Esophagus squamous epithelium (tissue), 5 donors: ENCODE measurements at places on chromosomes 12 and 14.

DNA sequence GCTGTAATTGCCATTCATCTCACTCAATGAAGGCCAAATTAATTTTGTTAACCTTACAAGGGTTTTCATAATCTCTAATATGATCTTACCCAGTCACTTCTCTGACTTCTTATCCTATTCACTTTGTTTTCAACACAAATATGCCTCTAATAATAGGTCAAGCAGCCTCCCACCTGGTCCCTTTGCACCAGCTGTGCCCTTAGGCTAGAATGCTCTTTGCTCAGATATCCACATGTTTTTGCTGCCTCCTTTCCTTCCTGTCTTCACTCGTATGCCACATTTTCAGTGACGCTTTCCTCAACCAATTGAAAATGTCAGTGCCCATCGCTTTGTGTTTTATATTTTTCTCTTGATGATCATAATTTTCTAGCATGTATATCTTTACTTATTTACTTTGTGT is 106.4 kb upstream of the SYT10 start:
- no peaks in the 10 kb centered on the region for H3K36me3 ChIP-seq
- no peaks in the 10 kb centered on the region for H3K4me1 ChIP-seq
- no peak overlapping the region for H3K4me3 ChIP-seq
- H3K27me3 ChIP-seq: no peaks in the 10 kb centered on the region
- DNase-seq: no peak
- H3K27ac ChIP-seq: no peak overlapping the region

- no peak for DNase-seq
- H3K4me1 ChIP-seq: peaks cover 6% of the 10 kb centered on the region
- no peaks in the 10 kb centered on the region for H3K27me3 ChIP-seq
- H3K36me3 ChIP-seq: no peaks in the 10 kb centered on the region
- no peak overlapping the region for H3K4me3 ChIP-seq
These were observed 257.5 kb downstream of the MSRB3 start for GRCh38 chr12:65535946-65536345.

DNA sequence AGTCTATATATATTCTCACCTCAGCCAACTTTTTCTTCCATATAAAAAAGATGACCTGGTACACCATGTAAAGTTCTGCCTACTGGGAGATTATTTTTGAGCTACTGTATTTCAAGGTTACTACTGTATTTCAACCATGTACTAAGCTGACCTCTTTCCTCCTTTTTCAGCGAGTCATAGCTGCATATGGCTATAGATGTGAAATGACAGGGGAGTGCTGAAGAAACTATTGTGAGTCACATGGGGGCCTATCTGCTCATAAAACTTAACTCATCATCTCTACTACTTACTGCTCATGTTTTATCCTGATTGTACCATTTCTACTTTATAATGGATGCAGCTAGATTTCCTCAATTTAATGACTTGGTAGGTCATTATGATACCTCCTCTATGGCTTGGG is 571.4 kb upstream of the ATP2B1 start:
- H3K36me3 ChIP-seq: no peaks in the 10 kb centered on the region
- H3K4me3 ChIP-seq: no peak overlapping the region

DNA sequence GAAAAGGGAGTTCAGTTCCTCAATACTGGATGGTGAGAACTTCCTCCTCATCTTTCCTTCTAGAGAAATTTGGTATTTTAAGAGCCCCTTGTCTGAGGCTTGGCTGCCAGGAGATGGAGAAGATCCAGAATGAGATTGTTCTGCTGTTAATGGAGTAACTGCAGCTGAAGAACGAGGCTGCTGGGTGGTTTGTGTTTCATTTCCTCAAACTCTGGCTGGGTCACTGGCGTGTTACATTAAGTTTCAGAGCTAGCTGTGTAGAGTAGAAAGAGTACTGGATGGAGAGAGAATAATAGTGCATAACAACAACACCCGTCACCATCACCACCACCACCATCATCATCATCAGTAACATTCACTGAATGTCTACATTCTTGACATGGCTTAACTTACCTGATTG is 325.0 kb upstream of the TBX3 start:
- H3K27me3 ChIP-seq: no peaks in the 10 kb centered on the region
- no peak overlapping the region for H3K27ac ChIP-seq
- H3K36me3 ChIP-seq: no peaks in the 10 kb centered on the region
- H3K4me1 ChIP-seq: no peaks in the 10 kb centered on the region
- no peak for DNase-seq

DNA sequence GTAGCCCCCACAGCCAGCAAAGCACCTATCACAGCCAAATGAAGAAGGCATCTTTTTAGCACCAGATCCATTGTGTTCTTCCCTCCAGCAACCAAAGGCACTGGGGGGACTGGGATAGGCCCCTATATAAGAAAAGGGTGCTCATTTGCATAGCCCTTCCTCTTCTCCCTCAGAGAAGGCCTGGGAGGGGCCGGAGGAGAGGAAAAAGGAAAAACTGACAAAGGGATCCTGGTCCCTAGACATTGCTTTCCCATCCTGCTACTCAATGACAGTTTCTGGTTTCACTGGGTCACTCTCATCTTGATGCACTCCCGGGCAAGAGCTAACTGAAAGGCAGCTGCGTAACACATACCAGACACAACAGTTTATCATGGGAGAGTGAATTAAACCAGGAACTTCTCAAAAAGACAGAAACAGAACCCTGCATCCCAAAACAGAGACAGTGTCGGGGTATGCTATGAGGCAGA is at the start of gene PMEL:
Gene PMEL (minus strand): TSS at position 102 of the 467 bp plus-strand sequence. CDS start 31 bp downstream, at position 71.
- H3K27ac ChIP-seq: peak within 1 kb of the TSS; percentile 91
- no peaks in the 10 kb centered on the region for H3K27me3 ChIP-seq
- peaks cover 12% of the 10 kb centered on the region for H3K4me1 ChIP-seq

- H3K4me1 ChIP-seq: no peaks in the 10 kb centered on the region
- no peaks in the 10 kb centered on the region for H3K36me3 ChIP-seq
- DNase-seq: no peak
- no peak overlapping the region for H3K27ac ChIP-seq
These were observed 145.9 kb downstream of the DUSP6 start for GRCh38 chr12:89206390-89206789.

- no peaks in the 10 kb centered on the region for H3K27me3 ChIP-seq
- H3K4me1 ChIP-seq: peaks cover 7% of the 10 kb centered on the region
- peak overlapping the region; percentile 73 for H3K27ac ChIP-seq
- no peak overlapping the region for H3K4me3 ChIP-seq
- DNase-seq: no peak
These were observed 50.1 kb upstream of the STK38L start for GRCh38 chr12:27193854-27194544.

DNA sequence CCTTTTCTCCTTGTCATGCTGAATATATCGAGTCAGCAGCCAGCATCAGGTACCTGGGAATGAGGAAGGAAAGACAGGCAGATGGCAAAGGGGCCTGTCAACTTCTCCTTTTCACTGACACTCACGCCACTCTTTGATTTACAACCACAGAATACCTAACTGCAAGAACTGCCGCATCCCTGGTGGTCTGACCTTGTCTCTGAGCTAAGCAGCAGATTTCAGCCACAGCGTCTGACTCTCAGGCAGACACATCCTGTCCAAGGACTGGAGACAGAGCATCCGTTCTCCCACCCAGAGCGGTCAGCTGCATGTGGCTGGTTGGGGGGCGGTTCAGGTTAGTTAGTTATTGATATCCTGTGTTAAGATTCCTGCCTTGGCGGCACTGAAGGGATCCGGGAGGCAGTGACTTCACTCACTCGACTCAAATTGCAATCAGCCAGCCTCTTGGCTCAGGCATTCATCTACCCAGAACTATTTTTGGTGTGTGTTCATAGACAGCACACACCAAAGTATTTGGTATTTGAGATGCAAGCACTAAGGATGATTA is 11.2 kb upstream of the MAP1LC3B2 start:
- no peak overlapping the region for H3K27ac ChIP-seq
- no peak for DNase-seq
- H3K4me3 ChIP-seq: no peak overlapping the region
- no peaks in the 10 kb centered on the region for H3K36me3 ChIP-seq

GRCh38 chr12:47377414-47378221 is 297.9 kb upstream of the AMIGO2 start:
- peak overlapping the region; percentile 73 for H3K27ac ChIP-seq
- H3K27me3 ChIP-seq: no peaks in the 10 kb centered on the region
- DNase-seq: peak; percentile 13

GRCh38 chr12:55738123-55739024 is 4.5 kb upstream of the GDF11 start:
- peaks cover 16% of the 10 kb centered on the region for H3K4me1 ChIP-seq
- H3K27ac ChIP-seq: peak overlapping the region; percentile 85
- H3K4me3 ChIP-seq: peak overlapping the region; percentile 66
- peak; percentile 52 for DNase-seq

GRCh38 chr12:130547480-130548155 is 168.5 kb downstream of the RIMBP2 start:
- no peak overlapping the region for H3K4me3 ChIP-seq
- H3K27ac ChIP-seq: no peak overlapping the region
- no peaks in the 10 kb centered on the region for H3K4me1 ChIP-seq
- H3K27me3 ChIP-seq: no peaks in the 10 kb centered on the region
- no peaks in the 10 kb centered on the region for H3K36me3 ChIP-seq
- no peak for DNase-seq

DNA sequence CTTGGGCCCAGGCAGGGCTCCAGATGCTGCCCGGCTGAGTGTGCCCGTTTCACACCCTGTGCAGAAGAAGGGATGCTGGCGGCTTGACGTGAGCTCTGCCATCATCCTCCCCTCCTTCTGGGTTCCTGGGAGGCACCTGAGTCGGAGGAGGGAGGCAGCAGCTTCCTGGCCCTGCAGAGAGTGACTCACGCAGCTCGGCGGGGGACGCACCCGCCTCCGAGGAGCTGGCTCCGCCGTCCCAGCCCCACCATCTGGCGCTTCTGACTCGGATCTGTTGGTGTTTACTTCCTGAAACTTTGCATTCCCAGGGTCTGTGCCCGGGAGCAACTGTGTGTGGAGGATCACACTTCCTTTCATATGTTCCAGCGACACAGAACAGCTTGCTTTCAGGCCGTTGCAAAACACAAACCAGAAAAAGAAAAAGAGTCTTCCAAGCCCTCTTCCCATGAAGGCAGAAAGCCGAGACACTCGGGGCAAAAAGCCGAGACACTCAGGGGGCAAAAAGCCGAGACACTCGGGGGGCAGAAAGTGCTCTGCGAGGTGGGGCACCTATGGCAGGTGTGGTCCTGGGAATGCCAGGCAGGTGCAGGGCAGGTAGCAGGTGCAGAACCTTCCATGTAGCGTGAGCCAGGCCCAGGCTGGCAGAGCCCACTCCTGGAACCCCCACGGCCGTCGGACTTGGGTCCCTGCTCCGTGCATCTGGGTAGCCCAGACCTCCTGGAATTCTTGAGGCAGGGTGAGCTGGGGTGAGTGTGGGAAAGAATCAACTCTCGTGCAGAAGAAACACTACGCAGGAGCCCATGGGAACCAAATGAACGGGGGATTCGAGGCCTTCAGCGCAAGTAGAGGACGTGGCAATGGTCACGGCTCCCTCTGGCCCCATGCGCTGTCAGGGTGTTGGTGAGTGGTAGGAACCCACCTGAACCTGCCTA is 27.6 kb upstream of the GALNT9 start:
- no peaks in the 10 kb centered on the region for H3K36me3 ChIP-seq
- no peaks in the 10 kb centered on the region for H3K4me1 ChIP-seq
- no peaks in the 10 kb centered on the region for H3K27me3 ChIP-seq

GRCh38 chr12:96140174-96140573 is 54.0 kb upstream of the ELK3 start:
- no peaks in the 10 kb centered on the region for H3K27me3 ChIP-seq
- DNase-seq: no peak
- H3K4me3 ChIP-seq: no peak overlapping the region
- no peaks in the 10 kb centered on the region for H3K36me3 ChIP-seq
- no peak overlapping the region for H3K27ac ChIP-seq
- H3K4me1 ChIP-seq: peaks cover 38% of the 10 kb centered on the region

DNA sequence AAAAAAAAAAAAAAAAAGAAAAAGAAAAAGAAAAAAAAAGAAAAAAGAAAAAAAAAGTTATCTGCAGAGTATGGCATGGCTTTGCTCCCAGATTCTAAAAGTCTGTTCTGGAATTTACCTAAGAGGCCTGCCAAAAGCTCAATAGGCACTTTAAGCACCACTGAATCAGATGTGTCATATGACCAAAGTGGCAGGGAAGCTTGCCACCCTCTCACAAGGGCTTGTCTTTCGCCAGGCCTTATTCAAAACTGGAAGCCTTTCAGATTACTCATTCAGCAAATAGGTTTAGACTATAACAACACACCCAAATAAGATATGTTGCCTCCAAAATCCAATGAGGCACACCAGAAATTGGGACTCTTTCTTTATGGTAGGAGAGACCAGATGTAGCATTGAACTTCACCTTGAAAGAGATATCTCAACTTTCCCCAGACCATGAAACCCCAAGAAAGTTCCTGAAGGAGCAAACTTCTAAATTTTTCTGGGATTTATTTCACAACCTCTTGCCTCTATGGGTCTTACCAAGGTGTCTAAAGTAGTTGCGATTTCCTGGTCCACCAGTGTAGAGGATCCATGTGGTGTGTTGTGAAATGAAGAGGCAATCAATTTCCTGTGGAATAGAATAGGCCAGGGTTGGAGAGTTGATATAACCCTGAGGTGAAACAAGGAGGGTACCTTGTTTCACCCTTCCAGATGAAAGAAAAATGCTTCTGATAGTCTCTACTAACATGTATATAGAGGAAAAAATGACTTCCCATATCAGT is 218.8 kb downstream of the DAD1 start:
- H3K27me3 ChIP-seq: no peaks in the 10 kb centered on the region
- DNase-seq: no peak
- H3K4me3 ChIP-seq: no peak overlapping the region

- peaks cover 6% of the 10 kb centered on the region for H3K4me1 ChIP-seq
- H3K4me3 ChIP-seq: peak within 1 kb of the TSS; percentile 66
- no peak within 1 kb of the TSS for H3K27ac ChIP-seq
- no peaks in the 10 kb centered on the region for H3K36me3 ChIP-seq
These were observed 50.3 kb downstream of the SNAPC1 start for GRCh38 chr14:61812347-61813095.

GRCh38 chr14:91834571-91834970 is 32.8 kb downstream of the TC2N start:
- no peaks in the 10 kb centered on the region for H3K36me3 ChIP-seq
- H3K4me1 ChIP-seq: peaks cover 5% of the 10 kb centered on the region
- no peak for DNase-seq

GRCh38 chr12:69579029-69579428 is 6.2 kb upstream of the CCT2 start:
- no peak for DNase-seq
- H3K27me3 ChIP-seq: no peaks in the 10 kb centered on the region
- H3K4me1 ChIP-seq: peaks cover 9% of the 10 kb centered on the region
- H3K36me3 ChIP-seq: peaks cover 8% of the 10 kb centered on the region
- H3K27ac ChIP-seq: no peak overlapping the region

- no peaks in the 10 kb centered on the region for H3K4me1 ChIP-seq
- H3K27me3 ChIP-seq: no peaks in the 10 kb centered on the region
- no peak overlapping the region for H3K27ac ChIP-seq
- no peak overlapping the region for H3K4me3 ChIP-seq
- no peaks in the 10 kb centered on the region for H3K36me3 ChIP-seq
These were observed 12.2 kb downstream of the RPH3A start for GRCh38 chr12:112803620-112804282.

DNA sequence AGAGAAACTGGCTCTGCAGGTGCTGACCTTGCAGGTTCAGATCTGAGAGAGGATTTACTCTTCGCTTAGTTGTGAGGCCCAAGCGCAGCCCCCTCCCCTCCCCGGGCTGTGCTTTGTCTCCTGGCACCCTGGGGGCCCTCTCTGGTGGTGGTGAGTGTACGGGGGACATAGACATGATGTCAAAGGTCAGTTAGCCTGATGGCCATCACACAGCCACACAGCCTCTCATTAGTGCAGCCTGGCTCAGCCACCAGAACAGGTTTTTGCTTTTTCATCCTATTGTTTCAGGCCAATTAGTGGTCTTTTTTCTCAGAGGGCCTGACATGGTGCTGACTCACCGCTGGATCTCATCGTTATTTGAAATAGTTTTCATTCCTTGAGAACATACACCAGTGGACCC is 437.9 kb downstream of the AACS start:
- no peak overlapping the region for H3K4me3 ChIP-seq
- no peaks in the 10 kb centered on the region for H3K27me3 ChIP-seq
- no peaks in the 10 kb centered on the region for H3K36me3 ChIP-seq
